ENCODE measurements at places on chromosomes 11 and 22.
A peak's percentile ranks its signal among the peaks of the same experiment; 100 is the strongest.

DNA sequence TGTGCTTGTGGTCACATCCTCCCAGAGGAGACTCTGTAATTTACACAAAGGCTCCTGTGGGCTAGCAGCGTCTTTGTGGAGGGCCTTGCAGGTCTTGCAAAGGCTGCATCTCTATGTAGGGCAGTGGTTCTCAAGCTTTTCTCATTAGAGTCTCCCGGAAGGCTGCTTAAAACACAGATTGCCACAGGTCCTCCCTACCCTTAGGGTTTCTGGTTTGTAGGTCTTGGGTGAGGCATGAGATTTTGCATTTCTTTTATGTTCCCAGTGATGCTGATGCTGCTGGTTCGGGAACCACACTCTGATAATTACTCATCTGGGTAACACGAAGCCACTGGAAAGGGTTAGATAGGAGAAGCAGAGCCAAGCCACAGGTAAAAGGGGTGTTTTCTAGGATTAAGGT is 151.3 kb upstream of the ZBED5 start:
- no peak for DNase-seq

GRCh38 chr11:7436657-7437056 is 48.6 kb upstream of the OLFML1 start:
- peak; percentile 86 for DNase-seq

DNA sequence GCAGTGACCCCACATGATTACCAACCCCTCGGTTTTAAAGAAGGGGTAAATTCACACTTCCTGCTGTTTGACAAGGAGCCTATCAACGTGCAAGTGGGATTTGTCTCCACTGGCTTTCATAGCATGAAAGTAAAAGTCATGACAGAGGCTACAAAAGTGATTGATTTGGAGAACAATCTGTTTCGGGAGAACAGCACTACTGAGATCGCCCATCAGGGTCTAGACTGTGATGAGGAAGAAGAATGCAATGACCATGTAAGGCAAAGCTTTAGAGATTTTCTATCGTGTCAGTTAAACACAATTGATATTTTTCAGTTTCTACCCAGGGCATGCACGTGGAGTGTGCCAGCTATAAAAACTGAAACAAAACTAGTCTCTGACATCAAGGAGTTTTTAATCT is 41.7 kb downstream of the HORMAD2 start:
- no peak for DNase-seq

- DNase-seq = no peak
These were observed 741.4 kb downstream of the NTM start for GRCh38 chr11:132111838-132112237.

DNA sequence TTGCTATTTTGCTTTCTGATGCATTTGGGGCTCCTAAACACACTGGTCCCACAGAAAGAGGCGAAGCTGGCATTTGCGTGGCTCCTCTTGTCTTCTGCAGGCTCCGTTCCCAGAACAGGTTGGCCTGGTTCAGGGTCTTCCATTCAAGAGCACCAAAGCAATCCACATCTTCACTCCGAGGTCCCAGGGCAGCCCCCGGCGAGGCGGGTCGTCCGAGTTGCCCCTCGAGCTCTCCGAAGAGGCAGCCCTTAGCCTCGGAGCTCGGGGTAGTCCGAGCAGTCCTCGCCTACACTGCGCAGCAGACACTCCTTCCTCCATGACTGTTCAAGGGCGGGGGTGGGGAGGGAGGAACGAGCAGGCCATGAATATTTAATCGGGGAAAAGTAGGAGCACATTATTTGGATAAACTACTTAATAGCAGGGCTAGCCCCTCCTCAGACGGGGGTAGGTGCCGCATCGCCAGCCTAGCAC is 321.3 kb downstream of the BLID start:
- DNase-seq = no peak

GRCh38 chr11:95764267-95764898 is 25.2 kb downstream of the FAM76B start:
- peak; percentile 77 for DNase-seq

- DNase-seq = no peak
These were observed 3.9 kb downstream of the CD151 start for GRCh38 chr11:836700-837099.

- peak; percentile 10 for DNase-seq
These were observed 702 bp downstream of the BIRC2 start for GRCh38 chr11:102347462-102348370.

DNA sequence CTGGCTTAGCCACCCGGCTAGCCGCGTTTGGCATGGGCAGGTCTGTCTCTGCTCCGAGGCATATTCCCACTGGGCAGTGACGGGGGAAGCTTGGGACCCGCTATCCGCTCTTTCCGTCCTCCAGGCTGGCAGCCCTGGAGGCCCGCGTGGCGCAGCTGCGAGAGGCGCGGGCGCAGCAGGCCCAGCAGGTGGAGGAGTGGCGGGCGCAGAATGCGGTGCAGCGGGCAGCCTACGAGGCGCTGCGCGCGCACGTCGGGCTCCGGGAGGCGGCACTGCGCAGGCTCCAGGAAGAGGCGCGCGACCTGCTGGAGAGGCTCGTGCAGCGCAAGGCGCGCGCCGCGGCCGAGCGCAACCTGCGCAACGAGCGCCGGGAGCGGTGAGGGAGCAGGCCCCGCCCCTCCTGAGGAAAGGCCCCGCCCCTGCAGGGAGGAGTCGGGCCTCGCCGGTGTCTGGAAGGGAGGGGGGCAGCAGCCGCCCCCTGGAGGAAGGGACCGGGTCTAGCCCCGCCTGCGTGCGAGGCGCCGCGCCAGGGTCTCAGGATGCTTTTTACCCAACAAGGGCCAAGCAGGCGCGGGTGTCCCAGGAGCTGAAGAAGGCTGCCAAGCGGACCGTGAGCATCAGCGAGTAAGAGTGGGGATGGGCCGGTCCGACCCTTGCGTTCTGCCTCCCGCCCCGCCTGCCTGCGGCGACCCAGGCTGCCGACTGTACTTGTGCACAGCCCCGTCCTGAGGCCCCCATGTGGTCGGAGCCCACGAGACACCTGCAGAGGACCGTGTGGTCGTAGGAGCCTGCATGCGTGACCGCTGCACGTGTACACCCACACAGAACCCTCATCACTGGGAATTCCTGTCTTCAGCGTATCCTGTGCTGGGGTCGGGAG is 7.9 kb downstream of the ATG16L2 start:
- DNase-seq = peak; percentile 61

- no peak for DNase-seq
These were observed 927.3 kb upstream of the RAG2 start for GRCh38 chr11:37525336-37525735.

DNA sequence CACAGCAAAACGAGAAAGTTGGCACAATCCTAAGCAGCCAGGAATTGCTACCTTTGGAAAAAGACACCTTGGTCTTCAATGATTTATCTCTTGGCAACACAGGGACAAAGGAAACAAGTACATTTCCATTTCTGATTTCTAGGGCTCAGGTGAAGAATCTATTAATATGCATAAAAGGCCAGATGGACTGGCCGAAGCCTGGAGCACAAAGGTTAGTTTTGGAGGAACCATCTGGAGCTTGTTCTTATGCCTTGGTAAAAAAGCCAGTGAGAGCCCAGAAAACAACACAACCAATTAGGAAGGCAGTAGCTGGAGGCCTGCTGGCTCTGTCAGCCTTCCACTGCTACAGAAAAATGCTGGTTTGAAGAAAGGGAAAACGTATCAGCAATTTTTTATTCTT is 713.5 kb upstream of the API5 start:
- DNase-seq = no peak

GRCh38 chr22:27930331-27931060 is 11.4 kb upstream of the PITPNB start:
- DNase-seq = no peak

GRCh38 chr22:27022274-27022895 is 365.0 kb downstream of the MIAT start:
- DNase-seq = no peak

GRCh38 chr22:25718135-25718840 is 23.7 kb upstream of the MYO18B start:
- DNase-seq = no peak

- DNase-seq = no peak
These were observed 16.0 kb downstream of the RRP8 start for GRCh38 chr11:6587360-6587953.

DNA sequence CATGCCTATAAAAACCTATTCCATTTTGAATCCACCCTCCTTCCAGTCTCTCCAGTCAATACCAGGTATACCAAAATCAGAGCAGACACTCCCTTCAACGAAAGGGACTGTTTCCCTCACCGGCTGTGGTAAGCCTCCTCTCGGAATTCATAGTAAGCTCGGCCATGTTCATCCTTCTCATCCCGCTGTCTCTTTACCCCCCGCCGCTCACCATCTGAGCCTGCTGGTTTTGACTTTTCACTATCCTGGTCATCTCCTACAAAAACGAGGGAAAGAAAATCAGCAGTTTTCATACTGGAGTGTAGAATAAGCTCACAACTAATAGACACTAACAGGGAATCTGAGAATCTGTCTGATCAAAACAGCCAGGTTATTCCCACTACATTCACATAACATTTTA is 3.1 kb downstream of the HNRNPUL2 start:
- no peak for DNase-seq

DNA sequence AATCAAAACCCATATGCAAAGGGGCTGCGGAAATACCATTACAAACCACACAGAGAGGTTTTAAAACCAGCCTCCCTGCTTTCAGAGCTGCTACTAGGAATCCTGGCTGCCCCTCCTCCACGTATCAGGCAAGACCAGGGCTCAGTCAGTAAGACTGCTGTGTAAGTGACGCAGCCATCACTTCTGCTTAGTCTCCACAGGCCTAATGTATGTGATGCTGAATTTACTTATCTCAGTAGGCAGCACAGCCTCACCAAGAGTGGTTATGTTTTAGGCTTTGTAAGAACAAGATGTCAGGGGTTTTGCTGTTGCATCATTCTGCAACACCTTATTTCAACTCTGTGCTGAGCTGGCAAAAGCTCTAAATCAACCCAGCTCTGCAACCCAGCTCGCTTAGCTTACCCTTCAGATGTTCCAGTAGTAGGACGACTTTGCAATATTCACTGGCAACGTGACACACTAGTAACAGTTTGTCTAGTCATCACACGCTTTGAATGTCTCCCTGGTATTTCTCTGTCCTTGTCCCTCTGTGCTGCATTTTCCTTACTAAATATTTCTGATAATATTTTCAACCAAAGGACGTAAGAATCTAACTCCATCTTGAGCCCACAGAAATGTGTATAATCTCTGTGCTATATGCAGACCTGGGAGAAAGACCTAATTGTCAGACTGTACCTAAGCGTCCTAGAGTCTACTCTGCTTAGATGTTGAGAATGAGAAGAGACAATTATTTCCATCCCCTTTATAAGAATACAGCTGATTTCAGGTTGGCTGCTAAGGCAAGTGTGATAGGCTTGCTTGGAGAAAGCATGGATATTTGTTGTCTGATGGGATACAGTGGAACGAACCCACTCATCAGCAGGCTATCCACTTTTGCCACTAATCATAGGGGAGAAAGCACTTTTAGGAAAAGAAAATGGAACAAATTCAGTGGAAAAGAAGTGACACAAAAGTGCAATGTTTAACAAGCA is 72.2 kb downstream of the LARGE2 start:
- no peak for DNase-seq

DNA sequence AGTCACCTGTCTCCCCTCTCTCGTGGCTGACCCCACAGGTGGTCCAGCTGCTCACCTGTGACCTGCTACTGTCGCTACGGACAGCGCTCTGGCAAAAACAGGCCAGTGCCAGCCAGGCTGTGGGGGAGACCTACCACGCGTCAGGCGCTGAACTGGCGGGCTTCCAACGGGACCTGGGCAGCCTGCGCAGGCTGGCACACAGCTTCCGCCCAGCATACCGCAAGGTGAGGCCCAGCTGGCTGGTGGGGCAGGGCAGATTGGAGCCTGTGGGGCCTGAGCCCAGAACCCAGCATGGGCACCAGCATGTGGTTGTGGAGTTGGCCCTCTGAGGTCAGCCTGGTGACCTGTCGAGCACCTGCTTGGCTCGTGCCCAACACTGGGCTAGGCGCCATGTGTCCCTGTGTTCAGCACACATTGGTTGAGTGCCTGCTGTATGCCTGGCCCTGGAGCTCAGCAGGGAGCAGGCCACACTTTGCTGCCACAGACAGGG is 11.9 kb downstream of the SHISA8 start:
- DNase-seq = no peak

DNA sequence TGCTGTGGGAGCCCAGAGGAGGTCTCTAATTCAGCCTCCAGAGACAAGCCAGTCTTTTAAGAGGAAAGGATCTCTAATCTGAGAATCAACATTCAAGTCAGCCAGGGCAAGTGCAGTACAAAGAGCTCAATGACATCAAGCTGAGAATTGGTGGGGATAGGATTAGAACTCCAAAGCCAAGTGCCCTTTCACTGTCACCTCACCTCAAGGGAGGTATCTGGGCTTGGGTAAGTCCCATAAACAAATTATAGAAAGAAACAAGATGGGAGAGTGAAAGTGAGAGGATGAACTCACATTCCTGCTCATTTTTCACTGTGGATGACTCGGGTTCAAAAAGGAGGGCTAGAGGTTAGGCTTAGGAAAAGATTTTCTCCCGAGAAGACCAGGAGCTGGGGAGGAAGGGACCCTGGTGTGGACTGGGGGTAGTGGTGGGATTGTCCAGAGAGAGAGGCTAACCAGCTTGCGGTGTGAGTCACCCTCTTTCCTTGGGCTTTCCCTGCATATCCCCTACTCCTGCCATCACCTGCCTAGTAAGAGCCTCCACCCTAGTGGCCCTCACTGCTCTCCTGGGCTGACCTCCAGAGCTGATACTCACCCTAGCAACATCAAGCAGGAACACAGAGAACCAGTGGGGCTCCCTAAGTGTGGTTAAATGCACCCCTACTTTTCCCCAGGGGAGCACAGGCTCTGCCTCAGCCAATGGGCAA is 70.4 kb downstream of the RRM1 start:
- DNase-seq = no peak

DNA sequence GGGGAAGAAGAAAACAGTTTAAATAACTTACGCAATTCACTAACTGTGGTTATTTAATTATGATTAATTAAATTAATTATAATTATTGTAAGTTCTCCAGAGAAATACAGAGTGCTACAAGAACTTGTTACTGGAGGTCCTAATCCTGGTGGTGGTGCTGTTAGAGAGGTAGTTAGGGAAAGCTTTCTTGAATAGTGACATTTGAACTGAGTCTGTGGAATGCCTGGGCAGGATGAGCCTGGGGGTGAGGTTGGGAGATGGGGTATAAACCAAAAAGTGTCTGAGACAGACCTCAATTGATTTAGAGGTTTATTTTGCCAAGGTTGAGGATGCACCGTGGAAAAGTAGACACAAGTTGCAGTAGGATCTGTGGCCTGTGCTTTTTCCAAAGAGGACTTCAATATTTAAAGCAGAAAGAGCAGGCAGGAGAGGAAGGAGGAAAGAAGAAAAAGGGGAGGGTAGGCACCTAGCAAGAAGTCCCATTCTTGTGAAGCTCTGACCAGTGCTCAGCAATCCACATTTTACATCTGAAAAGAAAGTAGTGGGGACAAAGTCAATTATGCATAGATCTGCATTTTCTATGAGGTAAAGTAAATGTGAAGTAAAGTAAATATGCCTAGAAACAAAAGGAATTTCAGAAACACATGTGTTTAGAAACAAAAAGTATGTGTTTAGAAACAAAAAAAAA is 4.4 kb upstream of the ZNF202 start:
- DNase-seq = no peak

- no peak for DNase-seq
These were observed 7.3 kb downstream of the SMTN start for GRCh38 chr22:31088233-31088986.

- DNase-seq = no peak
These were observed 78.9 kb downstream of the KCNC1 start for GRCh38 chr11:17813391-17814059.

Data from inflammatory macrophage (primary cell).